Chondrocyte (in vitro differentiated cells): ENCODE measurements at places on chromosomes 6 and 20. TPM values are rescaled to one million over a fixed set of nuclear protein-coding genes. Genes with fewer than 3 reads are reported as not detected.
A peak's percentile ranks its signal among the peaks of the same experiment; 100 is the strongest.

GRCh38 chr20:11080781-11081377, 407.1 kb upstream of the JAG1 start:
- no peak for DNase-seq

DNA sequence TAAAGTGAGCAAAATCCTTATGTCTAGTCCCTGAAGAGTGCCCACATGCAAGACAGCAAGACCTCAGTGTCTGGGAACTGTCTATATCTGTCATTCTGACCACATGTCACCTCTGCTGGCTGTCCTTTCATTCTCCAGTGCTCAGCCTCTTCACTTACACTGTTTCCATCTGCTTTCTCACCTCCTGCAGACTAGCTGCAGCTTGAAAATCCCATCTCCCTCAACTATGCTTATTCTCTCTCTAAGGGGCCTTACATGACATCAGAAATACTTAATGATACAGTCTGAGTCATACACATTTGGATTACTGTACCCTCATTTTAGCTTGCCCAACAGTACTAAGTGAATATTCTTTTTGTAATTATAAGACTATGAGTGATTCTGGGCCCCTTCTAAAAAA, 587.8 kb downstream of the EPM2A start:
- DNase-seq = no peak

DNA sequence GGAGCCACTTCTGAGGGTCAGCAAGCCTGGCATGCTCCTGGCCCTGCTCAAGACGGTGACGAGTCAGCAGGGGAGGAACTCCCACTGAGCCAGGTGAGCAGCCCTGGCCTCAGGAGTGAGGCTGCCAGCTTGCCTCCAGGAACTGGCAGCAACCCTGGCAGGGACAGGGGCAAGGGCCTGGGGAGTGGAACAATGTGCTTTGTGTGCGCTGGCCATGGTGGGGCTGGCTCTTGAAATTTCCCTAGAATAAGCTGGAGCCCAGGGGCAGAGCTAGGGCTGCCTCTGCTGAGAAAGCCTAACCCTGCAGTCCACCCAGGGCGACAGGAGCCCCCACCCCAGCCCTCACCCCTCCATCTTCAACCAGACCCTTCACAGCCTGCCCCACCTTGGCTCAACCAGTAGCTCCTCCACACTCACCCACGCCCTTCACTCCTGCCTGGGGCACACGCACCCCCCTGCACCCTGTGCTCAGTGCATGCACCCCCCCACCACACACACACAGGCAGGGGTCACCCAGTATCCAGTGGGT, 88.0 kb downstream of the MRPL14 start:
- DNase-seq = peak; percentile 49

- no peak for DNase-seq
Observed at GRCh38 chr6:114941078-114941477, 598.3 kb upstream of the HS3ST5 start.

DNA sequence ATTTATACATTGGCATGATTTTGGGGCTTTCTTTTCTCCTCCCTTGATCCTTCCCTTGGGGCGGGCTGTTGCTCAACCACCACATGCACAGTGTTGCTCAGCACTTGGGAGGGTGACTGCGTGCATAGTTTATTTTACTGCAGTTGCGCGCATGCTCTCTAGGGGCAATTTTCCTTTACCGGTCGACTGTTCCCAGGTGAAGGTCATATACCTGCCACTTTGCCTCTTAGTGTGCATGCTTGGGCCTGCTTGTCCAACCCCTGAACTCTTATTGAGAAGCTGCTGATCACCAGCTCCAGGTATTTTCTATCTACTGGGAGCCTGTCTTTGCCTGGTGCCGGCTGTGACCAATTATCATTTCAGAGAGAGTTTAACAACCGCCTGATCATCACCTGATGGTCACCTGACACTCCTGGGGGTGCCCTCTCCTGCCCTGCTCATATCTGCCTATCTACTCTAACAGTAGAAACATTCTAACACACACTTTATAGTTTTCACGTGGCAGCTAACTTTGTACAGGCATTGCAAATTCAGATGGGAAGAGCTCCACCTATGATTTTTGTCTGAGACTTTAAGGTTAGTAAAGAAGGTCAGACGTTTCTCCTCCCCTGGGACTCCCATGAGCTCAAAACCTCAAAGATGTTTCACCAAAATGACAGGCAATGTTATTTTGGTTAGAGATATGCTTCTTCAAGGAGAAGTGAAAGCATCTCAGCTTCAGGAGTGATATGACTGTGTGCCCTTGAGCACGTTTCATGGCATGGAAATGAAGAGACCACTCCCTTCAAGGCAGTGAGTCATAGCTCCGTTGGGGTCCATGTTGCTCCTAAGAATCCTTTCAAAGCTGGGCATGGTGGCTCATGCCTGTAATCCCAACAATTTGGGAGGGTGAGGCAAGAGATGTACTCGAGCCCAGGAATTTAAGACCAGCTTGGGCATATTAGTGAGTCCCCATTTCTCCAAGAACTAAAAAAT, 227.5 kb upstream of the MYLIP start:
- no peak for DNase-seq

Gene MRPL2
- total RNA-seq = 42.6 to 46.6 TPM (median 42.9 TPM) in 3 replicates
